ENCODE measurements at places on chromosomes 11 and 22.

GRCh38 chr11:122159173-122159721 is 43.2 kb upstream of the BLID start:
- no peak for DNase-seq

GRCh38 chr11:9609002-9609759 is 35.7 kb downstream of the WEE1 start:
- no peak for DNase-seq

DNA sequence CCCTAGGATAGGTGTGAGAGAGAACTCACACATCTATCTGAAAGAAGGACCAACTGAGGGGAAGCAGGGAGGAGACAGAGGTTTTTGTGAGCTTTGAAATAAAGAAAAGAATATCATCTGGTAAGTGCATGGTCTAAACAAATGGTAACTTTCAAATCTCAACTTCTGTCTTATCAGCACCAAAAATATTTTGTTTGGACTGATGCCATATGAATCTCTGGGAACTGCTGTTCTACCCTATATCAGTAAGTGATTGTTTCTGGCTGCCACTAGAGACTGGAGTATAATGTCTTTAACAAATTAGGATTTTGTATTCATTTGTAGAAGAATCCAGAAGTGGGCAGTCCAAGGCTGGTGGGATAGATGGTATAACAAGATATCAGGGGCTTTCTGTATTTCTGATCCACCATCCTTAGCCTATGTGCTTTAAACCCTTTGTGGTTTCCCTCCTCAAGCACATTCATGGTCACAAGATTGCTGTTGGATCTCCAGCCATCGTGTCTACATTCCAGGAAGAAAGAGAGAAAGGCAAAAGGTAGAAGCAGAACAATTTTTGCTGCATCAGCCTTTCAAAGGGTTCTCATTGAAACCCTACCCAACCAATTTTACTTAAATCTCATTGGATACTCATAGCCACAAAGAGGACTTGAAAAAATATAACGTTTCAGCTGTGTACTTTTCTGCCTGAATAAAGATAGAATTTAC is 4.7 kb downstream of the HEPHL1 start:
- no peak for DNase-seq

GRCh38 chr22:40862537-40862936 is 624 bp upstream of the DNAJB7 start:
- DNase-seq: no peak

GRCh38 chr11:133331031-133331430 is 201.3 kb downstream of the OPCML start:
- DNase-seq: no peak

- DNase-seq: no peak
Observed at GRCh38 chr22:44348971-44349560, 36.3 kb upstream of the SHISAL1 start.

DNA sequence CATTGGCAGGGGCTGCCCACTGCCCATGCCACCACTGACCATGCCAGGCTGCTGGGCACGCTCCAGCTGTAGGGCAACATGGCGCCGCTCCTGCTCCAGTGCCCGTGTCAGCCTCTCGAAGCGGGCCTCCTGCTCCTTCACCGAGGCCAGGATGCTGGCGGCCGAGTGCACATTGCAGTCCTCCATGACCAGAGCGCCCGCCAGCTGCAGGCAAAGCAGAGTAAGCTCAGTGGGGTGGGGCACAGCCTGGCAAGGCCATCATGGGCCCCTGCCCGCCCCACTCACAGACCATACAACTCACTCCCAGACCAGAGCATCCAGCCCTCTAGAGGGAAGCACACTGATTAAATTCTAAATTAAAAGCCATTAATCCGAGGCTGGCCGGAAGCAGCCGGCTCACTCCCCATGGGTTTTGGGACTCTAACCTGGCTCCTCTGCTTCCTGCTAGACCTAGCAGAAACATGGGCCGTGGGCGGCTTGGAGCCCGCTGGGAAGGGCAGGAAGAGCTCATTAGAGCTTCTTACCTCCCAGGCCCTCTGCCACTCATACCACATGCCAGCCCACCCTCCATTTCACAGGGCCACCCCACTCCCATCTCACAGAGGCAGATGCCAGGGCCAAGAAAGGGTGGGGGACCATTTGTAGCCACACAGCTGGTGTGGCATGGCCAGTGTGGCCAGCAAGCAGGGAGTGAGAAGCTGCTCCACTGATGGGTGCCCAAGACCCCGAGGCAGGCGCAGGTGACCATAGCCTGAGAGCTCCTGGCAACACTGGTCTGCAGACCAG is 25.8 kb downstream of the ARVCF start:
- DNase-seq: no peak

GRCh38 chr11:33891714-33892327 is at the start of gene LMO2:
Gene LMO2 (minus strand): TSS chr11:33892076. CDS start chr11:33869716, 22,360 bp downstream.
- DNase-seq: no peak

DNA sequence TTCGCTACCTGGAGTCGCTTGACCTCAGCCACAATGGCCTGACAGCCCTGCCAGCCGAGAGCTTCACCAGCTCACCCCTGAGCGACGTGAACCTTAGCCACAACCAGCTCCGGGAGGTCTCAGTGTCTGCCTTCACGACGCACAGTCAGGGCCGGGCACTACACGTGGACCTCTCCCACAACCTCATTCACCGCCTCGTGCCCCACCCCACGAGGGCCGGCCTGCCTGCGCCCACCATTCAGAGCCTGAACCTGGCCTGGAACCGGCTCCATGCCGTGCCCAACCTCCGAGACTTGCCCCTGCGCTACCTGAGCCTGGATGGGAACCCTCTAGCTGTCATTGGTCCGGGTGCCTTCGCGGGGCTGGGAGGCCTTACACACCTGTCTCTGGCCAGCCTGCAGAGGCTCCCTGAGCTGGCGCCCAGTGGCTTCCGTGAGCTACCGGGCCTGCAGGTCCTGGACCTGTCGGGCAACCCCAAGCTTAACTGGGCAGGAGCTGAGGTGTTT is 12.8 kb downstream of the TSKU start:
- no peak for DNase-seq

DNA sequence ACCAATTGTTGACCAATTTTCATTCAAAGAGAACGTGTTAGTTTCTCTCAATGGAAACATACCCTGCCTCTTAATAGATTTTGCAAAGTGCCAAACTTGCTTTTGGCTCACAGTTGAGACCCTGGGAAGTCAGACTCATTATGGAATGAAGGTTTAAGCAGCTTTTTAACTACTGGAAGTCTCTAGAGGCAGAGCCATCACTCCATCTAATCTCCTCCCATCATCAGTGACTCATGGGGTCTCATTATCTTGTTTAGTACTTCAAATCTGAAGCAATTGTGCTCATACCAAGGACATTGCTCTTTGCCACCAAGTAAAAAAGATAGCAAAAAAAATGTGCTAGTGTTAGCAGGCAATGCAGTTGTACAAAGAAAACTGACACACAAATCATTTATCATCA is 537.1 kb upstream of the LRRC4C start:
- no peak for DNase-seq

GRCh38 chr22:37244114-37244921 is at the start of gene RAC2:
Gene RAC2 (minus strand): TSS chr22:37244269. CDS start chr22:37244148, 121 bp downstream.
- DNase-seq: peak; percentile 79

DNA sequence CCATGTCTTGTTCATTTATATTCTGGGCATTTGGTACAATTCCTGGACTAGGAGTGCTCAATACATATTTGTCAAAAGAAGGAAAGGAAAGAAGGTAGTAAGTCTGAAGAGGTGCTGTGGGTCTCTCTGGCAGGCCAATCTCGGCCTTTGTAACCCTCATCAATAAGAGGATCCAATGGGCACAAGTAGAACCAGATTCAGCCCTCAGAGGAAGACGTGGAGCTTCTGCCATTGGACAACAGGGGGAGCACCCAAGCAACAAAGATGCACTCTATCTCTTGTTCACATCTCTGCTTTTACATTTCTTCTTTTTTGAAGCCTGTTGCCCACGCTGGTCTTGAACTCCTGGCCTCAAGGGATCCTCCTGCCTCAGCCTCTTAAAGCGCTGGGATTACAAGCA is 2.2 kb upstream of the VPS11 start:
- DNase-seq: no peak

- no peak for DNase-seq
Observed at GRCh38 chr11:608791-609251, 6.9 kb downstream of the IRF7 start.

- DNase-seq: no peak
Observed at GRCh38 chr11:117189191-117189940, 9.8 kb upstream of the TAGLN start.

- peak; percentile 10 for DNase-seq
Observed at GRCh38 chr11:33329705-33330329, 72.6 kb downstream of the HIPK3 start.

GRCh38 chr11:60972182-60973030 is 926 bp downstream of the CD6 start:
- no peak for DNase-seq

- DNase-seq: peak; percentile 83
Observed at GRCh38 chr22:50341977-50342650, 1.0 kb upstream of the PPP6R2 start.

GRCh38 chr11:122322329-122322728 is 206.3 kb upstream of the BLID start:
- no peak for DNase-seq

DNA sequence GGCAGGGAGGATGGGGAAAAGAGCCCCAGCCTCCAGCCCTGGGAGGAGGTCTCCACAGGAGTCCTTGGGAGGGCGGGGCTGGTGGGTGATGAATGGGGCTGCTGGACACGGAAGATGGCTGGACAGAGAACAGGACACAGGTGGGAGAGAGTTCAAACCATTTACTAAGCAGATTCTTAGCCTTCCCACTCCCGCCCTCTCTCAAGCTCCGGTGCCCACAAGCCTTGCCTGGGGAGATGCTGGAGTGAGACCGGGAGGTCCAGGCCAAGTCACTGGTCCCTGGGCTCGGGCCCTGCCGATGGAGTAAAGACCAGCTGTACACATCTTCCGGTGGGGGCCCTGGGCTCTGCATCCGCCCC is 1.4 kb downstream of the CLDN5 start:
- no peak for DNase-seq

GRCh38 chr11:83455356-83455755 is 169.2 kb upstream of the CCDC90B start:
- DNase-seq: no peak

- no peak for DNase-seq
Observed at GRCh38 chr11:11395126-11395525, 42.1 kb upstream of the CSNK2A3 start.

GRCh38 chr11:113444502-113445123 is 30.6 kb downstream of the DRD2 start:
- no peak for DNase-seq

- DNase-seq: no peak
Observed at GRCh38 chr22:49566693-49567092, 261.0 kb downstream of the BRD1 start.

DNA sequence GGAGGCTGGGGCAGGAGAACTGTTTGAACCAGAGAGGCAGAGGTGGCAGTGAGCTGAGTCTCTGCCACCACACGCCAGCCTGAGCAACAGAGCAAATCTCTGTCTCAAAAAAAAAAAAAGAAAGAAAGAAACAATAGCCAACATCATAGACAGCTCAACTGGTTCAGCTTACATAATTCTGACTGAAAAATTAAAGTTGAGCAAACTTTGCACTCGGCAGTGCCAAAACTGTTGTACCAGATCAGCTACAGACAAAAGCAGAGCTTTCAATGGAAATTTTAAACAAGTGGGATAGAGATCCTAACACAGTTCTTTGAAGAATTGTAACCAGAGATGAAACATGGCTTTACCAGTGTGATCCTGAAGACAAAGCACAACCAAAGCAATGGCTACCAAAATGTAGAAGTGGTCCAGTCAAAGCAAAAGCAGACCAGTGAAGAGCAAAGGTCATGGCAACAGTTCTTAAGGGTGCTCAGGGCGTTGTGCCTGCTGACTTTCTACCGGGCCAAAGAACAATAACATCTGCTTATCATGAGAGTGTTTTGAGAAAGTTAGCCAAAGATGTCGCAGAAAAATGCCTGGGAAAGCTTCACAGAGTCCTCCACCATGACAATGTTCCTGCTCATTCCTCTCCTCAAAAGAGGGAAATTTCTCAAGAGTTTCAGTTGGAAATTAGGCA is 59.3 kb downstream of the TTC28 start:
- DNase-seq: no peak
